Cardiac muscle cell (in vitro differentiated cells and primary cell): ENCODE measurements at places on chromosomes 5 and 9. TPM values are rescaled to one million over a fixed set of nuclear protein-coding genes. Genes with fewer than 3 reads are reported as not detected.

DNA sequence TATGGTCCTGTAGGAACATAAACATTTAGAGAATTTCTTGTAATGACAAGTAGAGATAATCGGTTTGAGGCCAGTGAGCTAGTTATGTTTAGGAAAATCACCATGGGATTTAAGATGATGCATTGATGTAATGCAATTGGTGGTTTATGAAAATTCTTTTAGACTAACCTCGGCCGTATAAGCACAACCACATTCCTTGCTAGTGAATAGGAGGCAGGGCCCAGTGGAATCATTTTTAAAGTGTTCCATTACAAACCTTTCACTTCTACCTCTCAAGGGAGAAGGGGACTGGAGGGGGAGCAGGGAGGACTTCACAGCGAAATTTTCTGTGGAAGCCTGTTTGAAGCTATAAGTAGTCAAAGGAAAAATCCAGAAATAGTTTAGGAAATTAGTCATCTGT is 71.8 kb upstream of the NFIL3 start:
- H3K27me3 ChIP-seq, result no peaks in the 10 kb centered on the region
- H3K4me3 ChIP-seq, result no peak overlapping the region
- H3K36me3 ChIP-seq, result no peaks in the 10 kb centered on the region
- no peaks in the 10 kb centered on the region for H3K4me1 ChIP-seq

GRCh38 chr9:26513730-26514129 is 378.9 kb downstream of the CAAP1 start:
- H3K4me3 ChIP-seq, result no peak overlapping the region
- H3K27me3 ChIP-seq, result no peaks in the 10 kb centered on the region
- no peak overlapping the region for H3K27ac ChIP-seq
- H3K4me1 ChIP-seq, result no peaks in the 10 kb centered on the region

DNA sequence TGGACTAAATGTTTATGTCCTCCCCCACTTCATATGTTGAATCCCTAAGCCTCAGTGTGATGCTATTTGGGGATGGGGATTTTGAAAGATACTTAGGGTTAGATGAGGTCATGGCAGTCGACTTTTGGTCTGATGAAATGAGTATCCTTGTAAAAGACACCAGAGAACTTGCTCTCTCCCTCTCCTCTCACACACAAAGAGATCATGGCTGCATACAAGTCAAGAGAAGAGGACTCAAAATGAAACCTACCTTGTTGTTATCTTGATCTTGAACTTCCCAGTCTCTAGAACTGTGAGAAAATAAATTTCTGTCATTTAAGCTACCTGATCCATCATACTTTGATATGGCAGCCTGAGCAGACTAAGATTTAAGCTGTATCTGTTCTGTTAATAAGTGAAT is 144.0 kb upstream of the HAPLN1 start:
- H3K4me3 ChIP-seq, result no peak overlapping the region
- H3K36me3 ChIP-seq, result no peaks in the 10 kb centered on the region
- no peak overlapping the region for H3K27ac ChIP-seq

DNA sequence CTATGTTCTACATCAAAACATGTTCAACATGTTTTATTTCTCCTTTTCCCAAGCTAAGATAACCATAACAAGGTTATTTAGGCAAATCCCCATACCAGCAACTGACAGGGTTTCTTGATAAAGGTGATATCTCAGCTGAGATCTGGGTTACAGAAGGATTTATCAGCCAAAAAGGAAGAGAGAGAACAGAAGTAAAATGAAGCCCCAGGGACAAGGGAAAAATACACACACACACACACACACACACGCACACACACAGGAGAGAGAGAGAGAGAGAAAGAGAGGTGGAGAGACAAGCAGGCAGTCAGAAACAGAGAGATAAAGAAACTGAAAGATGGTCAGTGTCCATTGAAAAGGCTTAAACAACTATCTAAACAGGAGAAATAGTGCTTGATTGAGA is 19.7 kb upstream of the MLLT3 start:
- H3K4me1 ChIP-seq, result peaks cover 2% of the 10 kb centered on the region
- H3K27me3 ChIP-seq, result no peaks in the 10 kb centered on the region
- no peak overlapping the region for H3K27ac ChIP-seq
- no peak overlapping the region for H3K4me3 ChIP-seq
- DNase-seq, result no peak

- no peaks in the 10 kb centered on the region for H3K36me3 ChIP-seq
- H3K27me3 ChIP-seq, result no peaks in the 10 kb centered on the region
- H3K4me1 ChIP-seq, result no peaks in the 10 kb centered on the region
- no peak for DNase-seq
- no peak overlapping the region for H3K4me3 ChIP-seq
Observed at GRCh38 chr9:78609450-78609849, 312.5 kb downstream of the PSAT1 start.

- no peak overlapping the region for H3K4me3 ChIP-seq
- no peaks in the 10 kb centered on the region for H3K27me3 ChIP-seq
- H3K4me1 ChIP-seq, result no peaks in the 10 kb centered on the region
- DNase-seq, result no peak
Observed at GRCh38 chr5:41921874-41922273, 3.2 kb upstream of the FBXO4 start.

DNA sequence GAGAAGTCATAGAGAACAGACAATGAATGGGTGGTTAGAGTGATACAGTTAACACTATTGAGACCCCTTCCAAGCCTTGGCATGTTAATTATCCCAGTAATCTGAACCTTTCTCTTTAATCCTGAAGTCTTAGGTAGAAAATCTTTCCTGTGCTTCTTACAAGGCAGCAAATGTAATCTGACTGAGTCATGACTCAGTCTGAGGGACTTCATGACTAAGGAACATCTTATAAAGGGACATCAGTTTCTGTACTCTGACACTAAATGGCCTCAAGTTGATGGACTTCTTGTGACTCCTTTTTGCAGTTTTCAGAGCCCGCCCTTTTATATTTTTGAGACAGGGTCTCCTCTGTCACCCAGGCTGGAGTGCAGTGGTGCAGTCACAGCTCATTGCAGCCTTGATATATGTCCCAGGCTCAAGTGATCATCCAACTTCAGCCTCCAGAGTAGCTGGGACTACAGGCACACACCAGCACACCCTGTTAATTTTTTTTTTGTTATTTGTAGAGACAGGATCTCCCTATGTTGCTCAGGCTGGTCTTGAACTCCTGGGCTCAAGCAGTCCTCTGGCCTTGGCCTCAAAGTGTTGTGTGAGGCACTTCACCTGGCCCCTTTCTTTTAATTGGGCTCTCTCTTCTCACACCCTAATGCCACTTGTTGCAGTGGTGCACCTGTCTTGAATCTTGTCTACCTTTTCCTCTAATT is 9.5 kb downstream of the EXOSC3 start:
- H3K4me1 ChIP-seq, result no peaks in the 10 kb centered on the region
- H3K4me3 ChIP-seq, result no peak overlapping the region
- no peak for DNase-seq
- H3K27ac ChIP-seq, result no peak overlapping the region
- H3K36me3 ChIP-seq, result peaks cover 26% of the 10 kb centered on the region

DNA sequence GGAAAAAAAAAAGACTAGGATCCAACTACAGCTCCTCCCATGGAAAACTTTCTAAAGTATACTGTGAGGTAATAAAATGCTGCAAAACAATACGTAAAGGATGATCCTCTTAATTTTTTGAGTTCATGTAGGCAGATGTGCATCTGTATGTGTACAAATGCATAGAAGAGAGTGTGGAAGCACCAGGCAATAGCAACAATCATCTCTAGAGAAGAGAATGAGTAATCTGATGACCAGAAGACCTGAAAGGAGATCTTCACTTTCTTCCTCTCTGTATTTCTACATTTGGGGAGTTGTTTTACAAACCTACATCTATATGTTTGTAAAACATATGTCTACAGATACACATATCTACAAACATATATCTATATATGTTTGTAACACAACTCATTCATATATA is 29.3 kb upstream of the SPDL1 start:
- H3K4me1 ChIP-seq, result peaks cover 10% of the 10 kb centered on the region
- no peak for DNase-seq
- H3K36me3 ChIP-seq, result no peaks in the 10 kb centered on the region
- no peaks in the 10 kb centered on the region for H3K27me3 ChIP-seq

- no peaks in the 10 kb centered on the region for H3K36me3 ChIP-seq
- no peaks in the 10 kb centered on the region for H3K27me3 ChIP-seq
Observed at GRCh38 chr5:67552773-67553172, 356.2 kb upstream of the CD180 start.

GRCh38 chr5:52983731-52984636 is 5.2 kb upstream of the ITGA2 start:
- no peak overlapping the region for H3K27ac ChIP-seq
- H3K4me1 ChIP-seq, result peaks cover 11% of the 10 kb centered on the region
- no peak overlapping the region for H3K4me3 ChIP-seq
- peaks cover 21% of the 10 kb centered on the region for H3K27me3 ChIP-seq
- DNase-seq, result no peak

GRCh38 chr5:79602889-79603288 is 9.4 kb upstream of the TENT2 start:
- no peaks in the 10 kb centered on the region for H3K27me3 ChIP-seq
- no peaks in the 10 kb centered on the region for H3K36me3 ChIP-seq
- no peak for DNase-seq
- no peaks in the 10 kb centered on the region for H3K4me1 ChIP-seq
- no peak overlapping the region for H3K4me3 ChIP-seq

- H3K27ac ChIP-seq, result peak overlapping the region; percentile 30
- H3K4me3 ChIP-seq, result no peak overlapping the region
- no peaks in the 10 kb centered on the region for H3K27me3 ChIP-seq
- peaks cover 5% of the 10 kb centered on the region for H3K4me1 ChIP-seq
Observed at GRCh38 chr5:1815881-1816292, 14.7 kb downstream of the NDUFS6 start.

DNA sequence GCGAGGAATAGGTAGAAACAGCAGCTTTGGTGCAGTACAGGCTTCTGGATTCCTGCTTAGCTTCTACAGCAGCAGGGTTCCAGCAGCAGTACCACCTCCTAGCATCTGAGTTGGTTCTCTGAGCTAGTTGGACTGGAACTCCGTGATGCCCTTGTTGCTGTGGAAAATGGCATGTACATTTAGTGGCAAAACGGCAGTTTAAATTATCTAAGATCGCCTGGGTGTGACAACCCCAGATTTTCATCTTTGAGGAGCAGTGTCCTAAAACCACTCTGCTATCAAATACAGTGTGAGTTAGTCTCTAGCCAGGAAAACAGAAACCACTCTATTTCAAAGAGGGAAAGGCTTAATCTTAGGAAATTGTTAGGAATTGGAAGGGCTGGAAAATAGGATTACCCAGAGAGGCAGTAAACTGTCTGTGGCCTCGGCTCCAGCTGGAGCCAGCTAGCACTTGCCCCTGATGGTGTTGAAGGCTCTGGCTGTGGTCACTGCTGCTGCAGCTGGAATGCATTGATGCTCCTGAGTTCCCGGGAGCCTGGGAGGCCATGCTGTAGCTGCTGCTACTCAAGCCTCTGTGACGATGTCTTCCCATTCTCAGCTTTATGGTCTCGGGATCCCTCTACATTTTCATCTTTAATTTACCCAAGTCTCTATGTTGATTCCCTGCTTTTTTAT is 29.4 kb downstream of the RAD23B start:
- peaks cover 45% of the 10 kb centered on the region for H3K36me3 ChIP-seq
- no peaks in the 10 kb centered on the region for H3K27me3 ChIP-seq
- peak overlapping the region; percentile 57 for H3K27ac ChIP-seq
- H3K4me3 ChIP-seq, result no peak overlapping the region
- DNase-seq, result peak; percentile 24
- no peaks in the 10 kb centered on the region for H3K4me1 ChIP-seq

DNA sequence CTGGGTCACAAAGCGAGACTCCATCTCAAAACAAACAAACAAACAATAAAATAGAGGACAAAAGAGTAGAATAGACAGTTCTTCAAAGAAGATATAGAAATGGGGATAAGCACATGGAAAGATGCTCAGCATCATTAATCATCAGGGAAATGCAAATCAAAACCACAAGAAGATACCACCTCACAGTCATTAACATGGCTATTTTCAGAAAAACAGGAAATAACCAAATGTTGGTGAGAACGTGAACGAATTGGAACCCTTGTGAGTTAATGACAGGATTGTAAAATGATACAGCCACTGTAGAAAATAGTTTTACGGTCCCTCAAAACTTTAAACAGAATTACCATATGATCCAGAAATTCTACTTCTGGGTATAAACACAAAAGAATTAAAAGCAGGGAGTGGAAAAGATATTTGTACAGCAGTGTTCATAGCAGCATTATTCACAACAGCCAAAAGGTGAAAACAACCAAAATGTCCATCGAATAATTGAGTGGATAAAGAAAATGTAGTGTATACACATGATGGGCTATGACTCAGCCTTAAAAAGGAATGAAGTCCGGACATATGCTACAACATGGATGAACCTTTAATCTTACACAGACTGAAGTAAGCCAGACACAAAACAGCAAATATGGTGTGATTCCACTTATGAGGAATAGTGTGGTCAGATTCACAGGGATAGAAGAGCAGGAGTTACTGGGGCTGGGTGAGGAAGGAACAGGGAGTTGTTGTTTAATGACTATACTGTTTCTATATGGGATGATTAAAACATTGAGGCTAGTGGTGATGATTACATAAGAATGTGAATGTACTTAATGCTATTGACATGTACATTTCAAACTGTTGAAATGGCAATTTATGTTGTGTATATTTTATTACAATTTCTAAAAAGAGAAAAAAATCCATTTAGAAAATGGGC is 19.7 kb downstream of the OR2V2 start:
- no peak overlapping the region for H3K27ac ChIP-seq
- no peak overlapping the region for H3K4me3 ChIP-seq
- peaks cover 4% of the 10 kb centered on the region for H3K4me1 ChIP-seq
- DNase-seq, result no peak

GRCh38 chr5:31237174-31237573 is 43.7 kb downstream of the CDH6 start:
- H3K4me3 ChIP-seq, result no peak overlapping the region
- H3K27ac ChIP-seq, result no peak overlapping the region
- no peaks in the 10 kb centered on the region for H3K4me1 ChIP-seq
- no peak for DNase-seq
- no peaks in the 10 kb centered on the region for H3K27me3 ChIP-seq

The PLK2 gene
- 130 and 147 TPM in 2 replicates for total RNA-seq

The BTNL9 gene
- total RNA-seq, result not detected in 2 replicates

The IL13 gene
- total RNA-seq, result not detected in 2 replicates

The PLPPR1 gene
- 0.42 and 0.98 TPM in 2 replicates for total RNA-seq

The FREM1 gene
- 24.8 and 54.4 TPM in 2 replicates for total RNA-seq

The KDM3B gene
- 69.4 and 99.2 TPM in 2 replicates for total RNA-seq

The PCDHA9 gene
- 1.6 and 2.2 TPM in 2 replicates for total RNA-seq

The RNF180 gene
- total RNA-seq, result 9.1 and 9.7 TPM in 2 replicates

The PRLR gene
- 0.06 and 0.46 TPM in 2 replicates for total RNA-seq

The HK3 gene
- total RNA-seq, result not detected in 2 replicates

The RASEF gene
- total RNA-seq, result 0.33 and 0.35 TPM in 2 replicates

The ANXA1 gene
- total RNA-seq, result 1.2 and 8.8 TPM in 2 replicates
